Stimulated activated naive CD4-positive, alpha-beta T cell treated with Interleukin-2 at 50 U/mL for 16 hours (primary cell): ENCODE measurements at places on chromosomes 1 and 21.
A peak's percentile ranks its signal among the peaks of the same experiment; 100 is the strongest.

- no peak for DNase-seq
Observed at GRCh38 chr1:239833723-239834122, 258.0 kb upstream of the FMN2 start.

DNA sequence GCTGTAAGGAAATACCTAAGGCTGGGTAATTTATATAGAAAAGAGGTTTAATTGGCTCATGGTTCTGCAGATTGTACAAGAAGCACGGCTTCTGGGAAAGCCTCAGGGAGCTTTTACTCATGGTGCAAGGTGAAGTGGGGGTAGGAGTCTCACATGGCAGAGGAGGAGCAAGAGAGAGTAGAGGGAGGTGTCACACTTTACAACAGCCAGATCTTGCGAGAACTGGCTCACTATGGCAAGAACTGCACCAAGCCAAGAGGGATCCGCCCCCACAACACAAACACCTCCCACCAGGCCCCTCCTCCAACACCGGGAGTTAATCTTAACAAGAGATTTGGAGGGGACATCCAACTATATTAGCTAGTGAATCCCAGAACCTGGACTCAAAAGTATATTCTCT, 135.4 kb upstream of the SOD1 start:
- no peak for DNase-seq

GRCh38 chr1:11391886-11392285, 87.1 kb upstream of the DISP3 start:
- no peak for DNase-seq

DNA sequence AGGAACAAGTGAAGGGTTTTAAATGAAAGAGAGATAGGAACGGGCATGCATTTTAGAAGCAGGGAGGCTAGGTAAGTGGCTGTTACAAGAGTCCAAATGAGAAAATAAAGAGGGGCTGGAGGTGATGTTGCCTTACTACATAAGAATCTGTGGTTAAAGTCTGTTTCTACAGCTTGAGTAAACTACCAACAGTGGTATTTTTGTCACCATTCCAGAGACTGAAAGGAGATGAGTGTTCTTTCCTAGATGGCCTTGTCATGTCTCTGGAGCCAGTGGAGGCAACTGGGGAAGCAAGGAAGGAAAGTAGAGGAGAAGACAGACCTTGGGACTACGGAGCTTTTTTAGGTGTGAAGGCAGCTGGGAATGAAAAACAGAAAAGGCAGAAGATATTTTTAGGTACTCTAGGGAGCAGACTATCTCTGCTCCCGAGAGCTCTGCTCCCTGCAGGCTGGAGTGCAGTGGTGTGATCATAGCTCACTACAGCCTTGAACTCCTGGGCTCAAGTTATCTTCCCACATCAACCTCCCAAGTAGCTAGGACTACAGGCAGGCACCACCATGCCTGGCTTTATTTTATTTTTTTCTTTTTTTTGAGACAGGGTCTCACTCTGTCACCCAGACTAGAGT, 12.2 kb downstream of the HDAC1 start:
- no peak for DNase-seq

DNA sequence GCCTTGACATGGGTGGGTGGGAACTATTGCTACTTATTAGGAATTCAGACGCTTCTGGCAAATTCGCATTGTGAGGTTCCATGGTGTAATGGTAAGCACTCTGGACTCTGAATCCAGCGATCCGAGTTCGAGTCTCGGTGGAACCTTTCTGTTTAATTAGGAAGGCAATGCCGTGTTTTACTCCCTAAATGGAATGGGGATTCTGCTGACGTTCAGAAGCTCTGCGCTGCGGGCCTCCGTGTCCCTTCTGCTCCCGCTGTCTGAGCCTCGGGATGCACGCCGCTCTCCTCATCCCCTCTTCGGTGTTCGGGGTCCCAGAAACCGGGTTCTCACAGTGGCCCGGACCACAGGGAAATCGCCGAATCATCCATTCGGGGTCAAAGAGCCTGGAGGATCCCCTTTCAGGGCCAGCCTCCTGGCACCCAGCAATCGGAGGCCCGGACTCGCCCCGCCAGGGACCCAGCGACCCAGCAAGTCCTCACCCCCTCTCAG, 280.3 kb downstream of the FAM72C start:
- no peak for DNase-seq

- DNase-seq = no peak
Observed at GRCh38 chr1:203096566-203096965, 10.8 kb upstream of the MYOG start.

- no peak for DNase-seq
Observed at GRCh38 chr1:2591233-2591580, 4.6 kb downstream of the PRXL2B start.

GRCh38 chr1:12039164-12039525, 19.8 kb downstream of the MIIP start:
- no peak for DNase-seq

DNA sequence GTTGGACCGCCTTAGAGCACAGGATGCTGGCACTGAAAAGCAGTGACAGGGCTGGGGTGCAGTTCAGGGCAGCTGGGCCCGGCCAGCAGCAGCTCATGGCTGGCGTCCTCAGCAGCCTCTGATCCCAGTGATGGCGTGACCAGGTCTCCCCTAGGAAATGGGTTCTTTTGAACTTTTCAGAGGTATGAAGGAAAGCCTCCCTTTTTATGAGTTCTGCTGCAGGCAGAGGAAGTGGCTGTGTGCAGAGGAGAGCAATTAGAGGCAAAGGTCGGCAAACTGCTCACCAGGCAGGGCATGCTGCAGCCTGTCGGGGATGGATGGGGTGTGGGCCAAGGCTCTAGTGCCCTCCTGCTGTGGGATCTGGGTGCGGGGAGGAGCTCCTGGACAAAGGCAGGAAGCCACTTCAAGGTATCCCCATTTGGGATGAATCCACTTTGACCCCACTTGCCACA, 45.6 kb upstream of the RAB4A start:
- DNase-seq = no peak

- no peak for DNase-seq
Observed at GRCh38 chr1:118983558-118984041, 4.5 kb downstream of the TBX15 start.

DNA sequence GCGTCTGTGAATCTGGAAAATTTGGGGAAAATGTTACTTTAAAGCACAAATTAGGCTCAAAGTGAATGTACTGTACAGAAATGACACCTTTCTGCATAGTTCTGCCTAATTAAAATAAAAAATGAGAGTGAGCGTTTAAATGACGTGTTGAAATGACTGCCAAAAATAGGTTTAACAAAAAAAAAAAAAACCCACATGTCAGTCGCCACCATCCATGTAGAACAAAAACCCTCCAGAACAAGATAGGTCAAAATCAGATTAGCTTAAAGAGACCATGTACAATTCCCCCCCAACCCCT, 745 bp downstream of the PARP1 start:
- DNase-seq = no peak

DNA sequence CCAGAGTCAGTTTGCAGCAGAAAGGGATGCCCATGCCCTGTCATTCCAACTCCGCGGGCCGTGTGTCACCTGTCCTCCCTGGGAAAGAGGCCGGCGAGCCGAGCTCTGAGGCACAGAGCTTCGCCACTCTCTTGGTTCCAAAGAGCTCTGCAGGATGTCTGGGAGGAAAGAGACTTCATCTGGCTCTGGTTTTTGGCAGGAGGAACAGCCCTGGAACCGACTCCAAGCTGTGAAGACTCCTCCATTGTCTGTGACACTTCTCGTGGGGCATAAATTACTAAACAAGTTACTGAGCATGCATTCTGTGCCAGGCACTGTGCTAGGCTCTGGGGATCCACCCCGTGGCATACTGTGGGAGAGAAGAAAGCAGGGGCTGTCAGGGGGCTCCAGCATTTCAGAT, 3.9 kb upstream of the FAM151A start:
- DNase-seq = no peak

- DNase-seq = no peak
Observed at GRCh38 chr1:175287377-175287776, 94.8 kb upstream of the KIAA0040 start.

DNA sequence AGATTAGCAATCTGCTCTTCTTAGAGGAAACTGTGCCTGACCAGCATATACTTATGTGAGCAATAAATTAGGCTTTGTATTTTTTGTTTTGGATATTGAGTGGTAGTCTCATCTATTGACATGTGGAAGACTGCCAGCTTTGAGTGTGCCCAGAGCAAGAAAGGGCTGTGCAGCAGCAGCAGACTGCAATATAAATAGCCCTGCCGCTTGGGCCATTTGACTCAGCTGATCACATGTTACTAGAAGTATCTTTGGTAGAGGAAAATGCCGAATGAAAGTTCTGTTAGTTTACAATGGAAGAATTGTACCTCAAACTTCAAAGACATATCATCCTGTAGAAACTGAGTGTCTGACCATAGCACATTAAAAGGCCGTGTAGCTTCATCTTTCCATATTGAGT, 9.1 kb upstream of the PSMB2 start:
- DNase-seq = no peak

GRCh38 chr21:37008724-37009123, 2.2 kb downstream of the RIPPLY3 start:
- DNase-seq = no peak

GRCh38 chr21:27572696-27573095, 605.8 kb upstream of the ADAMTS5 start:
- DNase-seq = no peak

DNA sequence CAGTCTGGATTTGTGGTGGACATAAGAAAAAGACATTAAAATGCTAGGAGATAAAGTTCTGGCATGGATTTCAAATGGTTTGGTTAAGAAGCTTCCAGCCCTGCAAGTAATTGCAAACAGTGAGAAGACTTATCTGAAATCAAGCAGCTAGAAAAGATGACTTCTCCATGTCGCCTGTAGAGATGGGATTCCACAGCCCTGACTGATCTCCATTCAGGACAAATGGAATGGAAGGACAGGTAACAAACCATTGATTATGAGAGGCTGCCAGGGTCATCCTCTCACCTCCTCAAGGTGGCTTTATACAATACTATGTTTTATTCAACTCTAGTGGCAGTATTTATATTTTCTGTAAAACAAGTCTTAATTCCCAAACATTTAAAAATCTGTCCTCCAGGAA, 237.9 kb downstream of the HLX start:
- DNase-seq = no peak

DNA sequence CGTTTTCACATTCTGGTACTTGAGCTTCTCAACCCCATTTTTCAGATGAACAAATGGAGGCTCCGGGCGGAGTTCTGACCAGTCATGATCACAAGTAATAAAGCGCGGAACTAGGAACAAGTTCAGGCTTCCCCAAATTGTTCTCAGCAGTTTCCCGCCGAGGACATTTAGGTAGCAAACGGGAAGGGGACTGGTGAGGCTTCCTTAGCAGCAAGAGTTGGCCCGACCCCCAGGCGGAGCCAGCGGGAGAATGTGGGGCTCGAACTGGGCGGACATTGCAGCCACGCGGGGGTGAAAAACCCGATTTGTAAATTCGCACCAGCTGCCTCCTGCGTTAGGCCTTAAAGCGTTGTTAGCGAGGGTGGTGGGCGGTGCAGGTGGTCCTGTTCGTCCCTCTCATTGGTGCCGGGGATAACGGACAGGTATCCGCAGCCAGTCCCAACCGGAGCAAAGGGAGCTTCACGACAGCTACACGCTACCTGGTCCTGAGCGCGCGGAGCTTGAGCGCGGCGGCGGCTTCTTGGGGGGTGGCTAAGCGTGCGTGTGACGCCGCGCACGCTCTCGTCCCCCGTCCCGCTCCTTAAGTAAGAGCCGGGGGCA, 15.3 kb downstream of the SEMA6C start:
- peak; percentile 79 for DNase-seq

DNA sequence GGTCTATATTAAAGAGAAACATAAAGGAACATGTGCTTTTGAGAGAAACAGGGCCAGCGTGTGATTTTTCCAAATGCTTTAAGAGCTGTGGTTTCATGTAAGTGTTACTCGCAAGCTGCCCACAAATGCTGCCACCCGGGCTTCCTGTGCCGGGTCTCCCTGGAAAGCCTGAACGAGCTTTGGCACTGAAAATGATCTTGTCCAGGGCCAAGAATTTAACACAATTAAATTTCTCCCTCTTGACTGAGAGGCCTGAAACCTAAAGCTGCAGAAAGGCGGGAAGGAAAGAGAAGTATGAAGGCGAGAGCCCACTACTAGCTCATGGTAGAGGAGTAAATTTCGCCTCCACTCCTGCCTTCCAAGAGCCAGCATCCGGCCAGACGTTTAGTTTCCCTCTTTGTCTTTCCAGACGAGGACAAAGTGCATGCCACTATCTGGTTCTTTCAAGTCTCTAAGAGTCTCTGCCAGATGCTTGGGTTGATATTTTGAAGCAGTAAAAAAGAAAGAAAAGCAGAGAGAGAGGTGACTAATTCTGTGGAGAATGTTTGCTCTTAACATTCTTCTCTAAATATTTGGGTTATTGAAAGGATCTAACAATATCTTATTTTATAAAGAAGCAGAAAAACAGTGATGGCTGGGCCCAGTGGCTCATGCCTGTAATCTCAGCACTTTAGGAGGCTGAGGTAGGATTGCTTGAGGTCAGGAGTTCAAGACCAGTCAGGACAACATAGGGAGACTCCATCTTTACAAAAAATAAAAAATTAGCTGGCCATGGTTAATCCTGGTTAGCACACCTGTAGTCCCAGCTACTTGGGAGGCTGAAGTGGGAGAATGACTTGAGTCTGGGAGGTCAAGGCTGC, 100.0 kb upstream of the HNRNPU start:
- no peak for DNase-seq

GRCh38 chr21:43325968-43326715, 100.8 kb downstream of the SIK1 start:
- DNase-seq = no peak

- no peak for DNase-seq
Observed at GRCh38 chr21:25635310-25635709, 3.7 kb upstream of the JAM2 start.

DNA sequence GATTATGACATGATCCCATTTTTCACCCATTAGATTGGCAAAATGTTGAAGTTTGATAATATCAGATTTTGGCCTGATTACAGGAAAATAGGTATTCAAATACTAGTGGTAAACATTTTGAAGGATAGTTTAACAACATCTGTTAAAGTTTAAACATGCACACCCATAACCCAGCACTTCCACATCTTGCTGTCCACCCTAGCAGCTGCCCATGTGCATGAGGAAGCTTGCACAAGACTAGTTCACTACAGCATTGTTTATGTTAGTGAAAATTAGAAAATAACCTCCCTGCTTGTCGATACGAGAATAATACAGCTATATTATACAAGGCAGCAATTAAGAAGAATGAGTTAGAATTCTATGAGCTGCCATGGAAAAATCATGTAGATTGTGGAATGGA, 127.6 kb downstream of the C1orf21 start:
- no peak for DNase-seq

- DNase-seq = no peak
Observed at GRCh38 chr1:213621077-213621476, 366.7 kb upstream of the PROX1 start.

- no peak for DNase-seq
Observed at GRCh38 chr1:227900571-227901051, 47.1 kb downstream of the WNT9A start.
